ENCODE measurements at places on chromosomes 12 and 14.

DNA sequence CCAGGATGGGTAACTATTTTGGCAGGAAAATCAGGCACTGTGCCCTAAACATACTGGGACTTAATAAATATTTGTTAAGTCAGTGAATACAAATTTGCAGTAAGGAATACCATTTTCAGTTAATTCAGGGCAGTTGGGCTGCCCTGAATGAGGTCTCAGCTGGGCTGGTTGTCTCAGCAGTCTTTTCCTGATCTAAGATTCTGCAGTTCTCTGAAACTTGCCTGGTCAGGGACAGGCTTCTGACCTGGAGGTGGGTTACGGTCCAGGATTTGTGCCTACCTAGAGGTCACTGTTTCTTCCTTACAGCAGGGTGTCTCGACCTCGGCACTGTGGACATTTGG lies 160.6 kb downstream of the KTN1 start:
- DNase-seq = no peak

DNA sequence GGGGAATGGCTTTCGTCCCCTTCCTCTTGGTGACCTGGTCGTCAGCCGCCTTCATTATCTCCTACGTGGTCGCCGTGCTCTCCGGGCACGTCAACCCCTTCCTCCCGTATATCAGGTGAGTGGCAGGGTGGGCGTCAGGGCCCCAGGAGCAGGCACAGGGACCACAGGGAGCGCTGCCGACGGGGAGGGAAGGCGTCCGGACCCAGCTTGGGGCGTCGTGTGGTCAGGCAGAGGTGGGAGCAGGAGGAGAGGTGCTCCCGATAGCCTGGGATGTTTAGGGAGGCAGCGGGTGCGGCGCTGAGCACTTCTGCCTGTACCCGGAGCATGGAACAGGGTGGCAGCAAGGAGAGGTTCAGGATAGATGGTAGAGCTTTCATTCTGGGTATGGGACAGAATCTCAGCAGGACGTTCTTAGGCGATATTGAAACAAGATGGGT lies 444 bp downstream of the DRAM1 start:
- DNase-seq = no peak

GRCh38 chr12:47277972-47278448 lies 198.3 kb upstream of the AMIGO2 start:
- no peak for DNase-seq

DNA sequence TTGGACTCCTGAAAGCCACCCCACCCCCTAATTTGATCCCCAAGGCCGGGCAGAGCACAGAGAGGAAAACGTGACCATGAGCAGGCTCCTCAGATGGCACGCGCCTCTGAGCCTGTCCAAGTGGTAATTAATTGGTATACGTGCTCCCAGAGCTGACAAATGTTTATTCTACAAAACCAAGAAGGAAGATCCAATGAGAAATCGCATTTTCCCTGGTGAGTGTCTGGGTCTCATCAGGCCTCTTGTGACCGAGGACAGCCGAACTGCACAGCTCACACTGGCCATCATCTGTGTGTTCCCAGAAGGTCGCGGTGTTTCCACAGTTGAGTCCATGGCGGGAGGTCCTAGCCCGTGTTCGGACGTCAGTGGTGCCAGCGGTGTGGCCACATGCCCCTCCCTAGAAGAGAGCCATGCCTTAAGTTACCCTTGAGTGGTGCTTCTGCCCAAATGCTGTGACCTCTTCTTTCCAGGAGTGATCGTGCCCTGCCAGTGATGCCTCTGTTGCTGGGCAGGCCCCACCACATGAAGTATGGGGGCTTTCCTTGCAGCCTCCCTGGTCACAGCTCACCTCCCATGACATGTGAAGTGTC lies 317.5 kb upstream of the RTL1 start:
- DNase-seq = no peak

DNA sequence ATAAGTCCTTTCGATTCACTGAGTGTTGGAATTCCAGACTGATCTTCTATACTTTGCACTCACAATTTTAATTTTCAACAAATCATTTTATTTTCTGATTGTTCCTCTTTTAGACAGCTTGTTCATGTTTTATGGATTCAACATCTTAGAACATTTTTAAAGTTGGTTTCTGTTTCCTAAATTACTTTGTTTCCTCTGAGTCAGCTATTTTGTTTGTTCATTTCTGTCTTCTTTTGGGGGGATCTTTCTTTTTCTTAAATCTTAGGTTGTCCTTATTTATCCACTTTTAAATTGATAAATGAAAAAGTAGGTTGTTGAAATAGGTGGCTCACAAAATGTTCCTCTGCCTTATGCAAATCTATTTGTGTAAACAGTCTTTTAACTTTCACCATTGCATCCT lies 160.0 kb downstream of the GALC start:
- no peak for DNase-seq

GRCh38 chr12:66197495-66197921 lies 8.5 kb downstream of the IRAK3 start:
- no peak for DNase-seq

GRCh38 chr12:64740646-64741045 lies 18.6 kb downstream of the GNS start:
- no peak for DNase-seq

DNA sequence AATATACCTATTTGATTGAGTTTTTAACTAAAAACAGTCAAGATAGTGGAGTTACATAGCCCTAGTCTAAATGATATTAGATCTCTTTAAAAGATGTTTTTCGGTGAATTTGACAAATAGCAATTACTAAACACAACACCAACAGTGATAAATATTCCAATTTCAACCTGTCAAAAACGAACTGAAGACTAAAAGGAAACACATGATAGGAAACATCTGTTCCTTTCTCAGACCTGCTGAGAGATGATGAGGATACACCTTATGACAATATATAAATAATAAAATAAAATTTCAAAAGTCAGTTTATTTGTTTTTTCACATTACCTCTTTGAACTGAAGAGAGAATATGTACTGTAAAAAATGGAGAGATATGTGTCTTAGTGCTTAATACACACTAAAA lies 232.7 kb downstream of the RASSF9 start:
- no peak for DNase-seq

- DNase-seq = no peak
Measured at GRCh38 chr12:119255314-119255713, 76.6 kb downstream of the HSPB8 start.

GRCh38 chr14:57038689-57039088 lies 228.4 kb upstream of the OTX2 start:
- no peak for DNase-seq

DNA sequence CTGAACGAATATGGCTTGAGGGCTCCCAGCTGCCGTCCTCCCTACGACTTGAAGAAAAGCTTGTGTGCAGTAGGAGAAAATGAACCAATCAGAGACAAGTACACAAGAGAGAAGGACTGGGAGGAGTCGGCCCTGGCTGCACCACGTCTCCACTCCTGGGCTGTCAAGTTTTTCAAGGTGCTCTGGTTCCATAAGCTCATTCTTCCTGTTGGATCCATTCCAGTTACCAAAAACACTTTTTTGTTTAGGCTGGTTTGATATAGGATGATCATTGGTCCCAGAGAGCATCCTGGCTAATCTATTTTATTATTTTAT lies 2.8 kb upstream of the A2ML1 start:
- no peak for DNase-seq

Measured in esophagus squamous epithelium (tissue), 5 donors.